ENCODE measurements at places on chromosomes 5 and 9. TPM values are rescaled to one million over a fixed set of nuclear protein-coding genes. Genes with fewer than 3 reads are reported as not detected.
A peak's percentile ranks its signal among the peaks of the same experiment; 100 is the strongest.

DNA sequence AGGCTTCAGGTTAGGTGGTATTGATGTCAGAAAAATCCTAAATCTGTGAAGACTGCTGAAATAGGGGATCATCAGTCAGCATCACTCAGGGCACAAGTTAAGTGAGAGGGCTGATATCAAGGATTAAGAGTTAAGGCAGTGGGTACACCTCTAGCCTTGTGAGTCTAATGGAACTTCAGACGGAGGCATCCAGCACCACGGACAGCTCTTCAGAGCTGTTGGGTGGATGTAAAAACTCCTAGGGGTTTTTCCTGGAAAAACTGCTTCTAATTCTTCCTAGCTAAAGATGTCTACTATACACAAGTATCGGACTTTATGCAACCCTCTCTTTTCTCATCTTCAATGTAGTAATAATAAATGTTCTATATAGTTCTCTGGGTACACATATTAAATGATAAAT, 165.9 kb downstream of the SH3GL2 start:
- no peak for DNase-seq

DNA sequence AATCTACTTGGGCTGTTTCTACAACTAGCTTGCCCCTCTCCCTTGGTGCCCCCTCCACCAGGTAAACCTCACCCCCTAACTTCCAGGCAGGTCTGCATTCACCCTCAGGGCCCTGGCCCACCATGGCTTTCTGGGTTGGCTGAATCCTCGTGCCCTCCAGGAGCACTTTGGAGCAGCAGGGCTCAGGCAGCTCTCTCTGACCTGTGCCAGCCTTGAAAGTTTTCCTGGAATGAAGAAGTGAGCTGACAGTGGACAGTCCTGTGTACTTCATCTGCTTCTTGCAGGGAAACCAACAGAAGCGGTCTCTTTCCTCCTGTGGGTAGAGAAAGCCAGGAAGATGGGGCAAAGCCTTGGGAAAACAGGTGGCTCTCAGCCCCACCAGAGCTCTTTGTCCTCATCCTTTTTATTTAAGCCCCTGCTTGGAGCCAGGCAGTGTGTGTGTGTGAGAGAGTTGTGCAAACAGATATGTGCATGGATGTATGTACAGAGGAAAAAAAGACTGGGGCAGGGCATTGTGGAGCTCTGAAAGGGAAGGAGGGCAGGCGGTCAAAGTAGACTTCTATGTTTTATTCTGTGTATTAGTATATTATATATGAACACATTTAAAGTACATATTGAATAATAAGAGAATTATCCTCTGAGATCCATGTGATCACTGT, 62.3 kb upstream of the SPRY4 start:
- DNase-seq, result no peak

DNA sequence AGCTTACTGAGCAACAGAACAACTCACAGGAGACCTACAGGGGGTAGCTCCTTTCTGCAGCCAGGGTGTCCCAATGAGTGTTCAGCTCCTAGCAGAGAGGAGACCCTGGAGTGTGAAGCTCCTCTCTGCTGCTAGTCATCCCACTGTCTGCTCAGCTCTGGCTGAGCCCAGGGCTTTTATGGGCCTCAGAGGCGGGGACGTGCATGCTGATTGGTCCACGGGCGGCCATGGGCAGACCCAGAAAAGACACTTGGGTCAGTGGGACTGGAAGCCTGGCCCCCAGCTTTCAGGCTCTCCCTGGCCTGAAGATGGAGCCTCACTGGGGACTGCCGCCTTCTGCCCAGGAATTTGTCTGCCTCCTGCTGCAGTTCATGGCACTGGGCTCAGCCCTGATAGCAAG, 40.6 kb downstream of the TSPAN17 start:
- no peak for DNase-seq

GRCh38 chr5:151128817-151129216, 28.8 kb downstream of the ANXA6 start:
- DNase-seq, result peak; percentile 42

DNA sequence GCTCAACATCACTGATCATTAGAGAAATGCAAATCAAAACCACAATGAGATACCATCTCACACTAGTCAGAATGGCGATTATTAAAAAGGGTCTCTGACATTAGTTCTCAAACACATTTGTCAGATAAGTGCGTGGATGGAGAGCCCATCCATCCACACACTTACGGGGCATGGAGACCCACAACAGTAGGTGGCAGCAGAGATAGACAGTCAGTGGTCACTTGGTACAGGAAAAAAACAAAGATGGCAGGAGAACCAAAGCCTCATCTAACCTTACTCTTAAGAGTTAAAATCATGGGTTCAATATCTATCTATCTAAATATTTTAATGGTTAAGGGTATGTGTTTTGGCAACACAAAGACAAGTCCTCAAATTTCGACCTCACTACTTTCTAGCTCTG, 1378.7 kb upstream of the C9orf72 start:
- DNase-seq, result no peak

- DNase-seq, result peak; percentile 1
Measured at GRCh38 chr5:180636403-180637075, 12.9 kb downstream of the FLT4 start.

DNA sequence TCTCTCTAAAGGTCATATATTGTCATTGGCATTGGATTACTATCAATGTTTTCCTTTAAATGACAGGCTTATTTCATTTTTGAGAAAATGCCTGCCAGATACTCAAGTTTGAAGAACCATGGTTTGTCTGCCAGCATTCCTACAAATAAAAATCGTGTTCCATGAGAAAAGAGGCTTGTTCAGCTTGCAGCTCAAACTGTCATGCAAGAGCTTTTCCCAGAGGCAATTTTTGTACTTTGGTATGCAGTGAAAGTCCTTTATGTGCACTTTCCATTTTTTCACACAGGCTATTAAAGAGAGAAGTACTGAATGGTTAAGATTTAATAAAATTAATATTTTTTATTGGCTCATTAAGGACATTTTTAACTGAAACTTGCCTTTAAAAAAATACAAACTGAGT, 110.4 kb downstream of the FBXO4 start:
- no peak for DNase-seq

DNA sequence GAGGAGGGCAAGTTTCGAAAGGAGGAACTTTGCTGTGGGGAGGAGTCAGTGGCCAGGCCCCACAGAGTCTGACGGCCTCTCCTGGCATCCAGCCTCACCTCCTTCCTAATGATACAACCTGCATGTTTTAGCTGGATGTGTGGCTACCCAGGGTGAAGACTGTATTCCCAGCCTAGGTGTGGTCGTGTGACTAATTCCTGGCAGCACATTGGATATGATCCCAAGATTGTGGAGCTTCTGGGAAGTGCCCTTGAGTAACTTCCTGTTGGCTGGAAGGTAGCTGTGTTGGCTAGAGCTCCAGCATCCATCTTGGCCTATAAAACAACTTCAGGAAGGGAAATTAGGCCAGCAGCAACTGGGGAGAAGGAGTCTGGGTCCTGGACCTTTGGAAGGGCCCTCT, 19.0 kb upstream of the LPCAT1 start:
- no peak for DNase-seq

DNA sequence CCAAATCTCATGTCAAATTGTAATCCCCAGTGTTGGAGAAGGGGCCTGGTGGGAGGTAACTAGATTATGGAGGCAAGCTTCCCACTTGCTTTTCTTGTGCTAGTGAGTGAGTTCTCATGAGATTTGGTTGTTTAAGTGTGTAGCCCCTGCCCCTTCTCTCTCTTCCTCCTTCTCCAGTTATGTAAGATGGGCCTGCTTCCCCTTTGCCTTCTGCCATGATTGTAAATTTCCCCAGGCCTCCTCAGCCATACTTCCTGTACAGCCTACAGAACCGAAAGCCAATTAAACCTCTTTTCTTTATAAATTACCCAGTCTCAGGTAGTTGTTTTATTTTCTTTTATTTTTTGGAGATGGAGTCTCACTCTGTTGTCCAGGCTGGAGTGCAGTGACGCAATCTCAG, 18.2 kb upstream of the TXNDC8 start:
- DNase-seq, result no peak

- no peak for DNase-seq
Measured at GRCh38 chr9:136043441-136043991, 51.6 kb downstream of the NACC2 start.

GRCh38 chr9:75448281-75448680, 360.0 kb downstream of the OSTF1 start:
- DNase-seq, result no peak

DNA sequence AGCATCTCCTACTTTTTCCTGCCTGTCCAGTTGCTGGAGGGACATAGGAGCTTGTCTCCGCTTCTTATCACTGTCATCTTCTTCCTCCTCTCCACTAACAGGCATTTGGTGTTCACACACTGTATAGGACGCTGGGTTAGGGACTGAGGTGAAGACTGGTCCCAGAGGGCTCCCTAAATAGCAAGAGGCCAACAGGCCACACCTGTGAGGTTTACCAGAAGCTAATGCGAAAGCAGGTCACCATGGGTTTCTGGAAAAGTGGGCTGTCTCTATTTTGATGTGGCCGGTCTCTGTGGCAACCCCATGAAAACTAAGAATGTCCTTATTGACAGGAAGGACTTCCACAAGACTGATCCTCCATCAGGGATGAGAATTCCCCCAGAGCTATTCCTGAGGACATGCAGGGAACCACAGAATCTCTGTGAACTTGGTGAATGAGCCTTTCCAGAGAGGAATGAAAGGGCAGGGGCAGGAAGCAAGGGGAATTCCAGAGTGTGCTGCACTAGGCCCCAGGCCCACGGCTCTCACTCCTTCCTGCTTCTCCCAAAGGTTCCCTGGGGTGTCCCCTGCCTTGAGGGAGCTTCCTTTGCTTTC, 61.7 kb downstream of the DAP start:
- no peak for DNase-seq

DNA sequence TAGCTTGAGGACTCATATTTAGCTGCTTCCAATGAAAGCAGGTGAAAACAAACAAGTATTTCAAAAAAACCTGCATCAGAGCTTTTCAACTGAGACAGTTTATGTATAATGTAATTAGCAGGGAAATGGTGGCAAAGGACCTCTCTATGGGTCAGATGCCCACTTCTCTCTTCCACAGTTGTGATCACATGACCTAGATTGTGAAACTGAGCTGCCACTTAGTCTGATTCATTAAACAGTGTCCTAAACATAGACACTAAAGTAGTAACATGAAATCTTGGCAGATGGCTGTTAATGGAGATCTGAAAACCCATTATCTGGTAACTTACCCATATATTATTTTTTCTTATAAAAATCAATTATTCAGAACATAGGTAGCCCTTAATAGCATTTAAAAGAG, 663.6 kb upstream of the RIOK2 start:
- no peak for DNase-seq

DNA sequence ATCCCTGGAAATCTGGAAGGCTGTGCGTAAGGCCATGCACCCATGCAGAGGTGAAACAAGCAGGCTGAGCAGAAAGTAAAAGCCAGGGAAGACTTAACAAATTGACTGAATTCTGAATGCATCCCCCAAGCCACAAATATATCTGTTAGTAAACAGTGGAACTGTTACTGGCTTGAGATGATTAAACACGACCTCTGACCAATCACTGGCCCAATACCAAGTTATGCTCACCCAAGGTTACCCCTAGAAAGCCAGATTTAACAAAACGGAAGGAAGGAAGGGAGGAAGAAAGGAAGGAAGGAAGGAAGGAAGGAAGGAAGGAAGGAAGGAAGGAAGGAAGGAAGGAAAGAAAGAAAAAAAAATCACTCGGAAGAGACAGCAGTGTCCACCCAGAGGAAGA, 215.8 kb upstream of the CCNG1 start:
- no peak for DNase-seq

- DNase-seq, result no peak
Measured at GRCh38 chr5:91194824-91195381, 188.2 kb downstream of the ARRDC3 start.

- DNase-seq, result no peak
Measured at GRCh38 chr5:174306345-174307030, 261.0 kb downstream of the NSG2 start.

GRCh38 chr5:150131461-150131860, 24.2 kb downstream of the PDGFRB start:
- no peak for DNase-seq

- no peak for DNase-seq
Measured at GRCh38 chr5:154136141-154136540, 54.4 kb upstream of the GALNT10 start.

DNA sequence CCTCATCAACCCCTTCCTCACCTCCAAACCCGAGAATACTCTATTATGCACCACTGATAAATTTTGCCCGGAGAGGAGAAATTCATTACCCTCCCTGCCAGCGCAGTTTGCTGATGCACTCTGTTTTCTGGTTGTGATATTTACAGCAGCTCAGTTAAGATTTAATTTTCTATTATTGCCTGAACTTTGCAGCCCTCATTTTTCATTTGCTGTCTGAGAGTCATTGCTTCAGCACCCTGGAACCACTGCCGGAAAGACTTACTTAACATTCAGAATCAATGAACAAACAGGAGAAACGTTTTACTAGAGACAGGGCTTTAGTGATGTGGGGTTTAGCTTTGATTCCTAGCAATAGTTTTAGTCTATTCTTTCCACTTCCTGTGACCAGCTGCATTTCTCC, 56.7 kb upstream of the MAMDC2 start:
- no peak for DNase-seq

- no peak for DNase-seq
Measured at GRCh38 chr5:21391506-21391905, 1403.5 kb upstream of the CDH18 start.

DNA sequence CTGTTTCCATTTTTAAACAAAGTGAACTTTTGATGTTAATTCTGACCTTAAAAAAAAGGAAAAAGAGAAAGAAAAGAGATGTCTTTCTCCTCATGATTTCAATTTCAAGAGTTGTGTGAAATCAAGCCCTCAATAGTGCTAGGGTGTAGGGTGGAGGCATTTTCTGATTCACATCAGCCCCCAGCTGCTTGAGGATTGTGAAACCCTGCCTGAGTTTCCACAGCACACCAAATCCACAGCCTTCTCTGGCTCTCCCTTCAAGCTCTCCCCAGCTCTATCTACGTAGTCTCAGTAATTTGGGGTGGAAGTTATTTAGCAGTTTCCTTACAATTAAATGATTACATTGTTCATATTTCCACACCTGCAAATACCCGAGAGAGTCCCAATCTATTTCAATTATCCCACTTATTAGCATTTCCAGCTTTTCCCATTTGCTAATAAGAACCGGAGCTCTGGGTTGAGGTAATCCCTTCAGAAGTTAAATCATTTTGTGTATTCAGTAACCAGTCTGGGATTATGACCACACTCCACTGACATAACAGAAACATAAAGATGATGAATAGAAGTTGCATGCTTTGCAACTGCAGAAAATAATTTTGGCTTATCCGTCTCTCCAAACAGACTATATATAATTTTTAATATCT, 54.9 kb downstream of the MTX3 start:
- peak; percentile 4 for DNase-seq

GDF9 gene
- total RNA-seq, result 0.41 TPM

ARSI gene
- total RNA-seq, result not detected

PCAT7 gene
- not detected for total RNA-seq

FOXI1 gene
- total RNA-seq, result not detected

TOR2A gene
- 11.3 TPM for total RNA-seq

DNAJC18 gene
- 33.1 TPM for total RNA-seq

LRRC19 gene
- not detected for total RNA-seq

NKD2 gene
- total RNA-seq, result 1.1 TPM

PCDHGB5 gene
- 0.05 TPM for total RNA-seq

IL4 gene
- total RNA-seq, result 0.77 TPM

SLC34A3 gene
- not detected for total RNA-seq
